ENCODE measurements at places on chromosomes 11 and 22.

DNA sequence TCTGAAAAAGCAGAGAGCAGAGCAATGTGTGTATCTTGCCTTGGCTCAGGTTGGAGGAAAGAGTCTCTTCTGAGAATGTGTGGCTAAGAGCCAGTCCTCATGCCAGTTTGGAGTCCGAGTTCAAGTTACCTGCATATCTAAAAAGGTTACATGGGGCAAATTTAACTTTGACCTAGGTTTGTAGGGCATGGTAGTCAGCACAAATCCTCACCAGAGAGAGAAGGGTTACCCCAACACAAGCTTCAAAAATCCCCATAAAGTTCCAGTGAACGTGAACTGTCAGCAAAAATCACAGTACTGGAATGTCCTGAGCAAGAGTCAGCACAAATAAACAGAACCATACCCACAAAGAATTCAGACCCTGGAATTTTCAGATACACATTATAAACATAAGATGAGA is 13.8 kb downstream of the SDHD start:
- DNase-seq, result no peak

DNA sequence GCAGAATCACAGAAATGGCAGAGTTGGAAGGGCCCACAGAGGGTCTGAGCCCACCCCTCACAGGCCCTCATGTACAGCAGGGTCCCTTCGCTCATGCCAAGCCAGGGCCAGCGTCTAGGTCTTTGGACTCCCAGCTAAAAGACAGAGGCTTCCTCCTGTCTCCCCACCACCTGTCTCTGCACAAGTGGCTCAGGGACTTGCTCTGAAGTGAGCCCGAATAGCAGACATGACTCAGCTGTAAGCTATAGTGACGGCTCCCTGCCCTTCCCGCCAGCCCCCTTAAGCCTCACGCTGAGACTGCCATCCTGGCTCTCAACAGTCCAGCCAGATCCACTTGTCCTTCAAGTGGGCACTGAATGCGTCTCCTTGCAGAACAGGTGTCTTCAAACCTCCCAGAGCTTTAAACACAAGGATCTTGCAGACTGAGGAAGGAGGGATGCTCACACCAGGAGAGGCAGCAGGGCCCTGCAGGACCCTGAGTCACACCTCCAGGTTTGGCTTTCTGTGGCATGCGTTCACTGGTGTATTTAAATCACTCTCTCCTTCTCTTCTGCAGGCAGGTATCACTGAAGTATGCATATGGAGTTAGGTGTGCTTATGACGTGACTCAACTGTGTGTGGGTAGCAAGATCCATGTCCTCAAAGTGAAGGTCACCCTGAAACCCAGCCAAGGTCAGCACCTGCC is 154.9 kb downstream of the CACNA1I start:
- no peak for DNase-seq

GRCh38 chr11:19597876-19598275 is 114.8 kb upstream of the NAV2 start:
- DNase-seq, result no peak

GRCh38 chr22:45465633-45466032 is 37.0 kb upstream of the FBLN1 start:
- DNase-seq, result no peak

GRCh38 chr22:22768885-22769284 is 118.7 kb upstream of the IGLL5 start:
- DNase-seq, result no peak

DNA sequence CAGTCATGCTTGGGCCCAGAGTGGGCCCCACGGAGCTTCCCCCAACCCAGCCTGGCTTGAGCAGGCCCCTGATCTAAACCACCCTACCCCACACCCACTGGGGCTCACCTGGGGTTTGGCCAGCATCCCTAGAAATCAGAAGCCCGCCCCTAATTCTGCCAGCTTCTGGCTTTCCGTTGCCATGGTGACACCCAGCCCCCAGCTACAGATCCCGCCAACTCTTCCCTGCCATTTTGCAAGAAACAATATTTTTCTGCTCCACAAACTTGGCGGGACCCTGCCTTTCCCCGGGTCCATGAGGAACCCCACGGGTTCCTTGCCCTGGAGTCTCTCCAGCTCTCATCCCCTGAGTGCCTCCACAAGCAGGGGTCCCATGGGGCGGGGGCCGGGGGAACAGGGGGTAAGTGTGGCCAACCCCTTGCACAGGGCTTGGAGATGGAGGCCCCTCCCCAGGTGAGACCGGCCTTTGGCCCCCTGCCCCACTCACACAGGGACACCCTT is 90.0 kb downstream of the CDKN1C start:
- DNase-seq, result no peak

GRCh38 chr22:20439928-20440575 is 2.4 kb upstream of the SCARF2 start:
- no peak for DNase-seq

All from activated CD4-positive, alpha-beta T cell treated with anti-CD3 and anti-CD28 coated beads for 24 hours (primary cell).